Occipital lobe (tissue), 3 donors: ENCODE measurements at places on chromosomes 3 and 15.

- no peak for DNase-seq
Measured at GRCh38 chr15:71647487-71647808, 162.9 kb upstream of the NR2E3 start.

DNA sequence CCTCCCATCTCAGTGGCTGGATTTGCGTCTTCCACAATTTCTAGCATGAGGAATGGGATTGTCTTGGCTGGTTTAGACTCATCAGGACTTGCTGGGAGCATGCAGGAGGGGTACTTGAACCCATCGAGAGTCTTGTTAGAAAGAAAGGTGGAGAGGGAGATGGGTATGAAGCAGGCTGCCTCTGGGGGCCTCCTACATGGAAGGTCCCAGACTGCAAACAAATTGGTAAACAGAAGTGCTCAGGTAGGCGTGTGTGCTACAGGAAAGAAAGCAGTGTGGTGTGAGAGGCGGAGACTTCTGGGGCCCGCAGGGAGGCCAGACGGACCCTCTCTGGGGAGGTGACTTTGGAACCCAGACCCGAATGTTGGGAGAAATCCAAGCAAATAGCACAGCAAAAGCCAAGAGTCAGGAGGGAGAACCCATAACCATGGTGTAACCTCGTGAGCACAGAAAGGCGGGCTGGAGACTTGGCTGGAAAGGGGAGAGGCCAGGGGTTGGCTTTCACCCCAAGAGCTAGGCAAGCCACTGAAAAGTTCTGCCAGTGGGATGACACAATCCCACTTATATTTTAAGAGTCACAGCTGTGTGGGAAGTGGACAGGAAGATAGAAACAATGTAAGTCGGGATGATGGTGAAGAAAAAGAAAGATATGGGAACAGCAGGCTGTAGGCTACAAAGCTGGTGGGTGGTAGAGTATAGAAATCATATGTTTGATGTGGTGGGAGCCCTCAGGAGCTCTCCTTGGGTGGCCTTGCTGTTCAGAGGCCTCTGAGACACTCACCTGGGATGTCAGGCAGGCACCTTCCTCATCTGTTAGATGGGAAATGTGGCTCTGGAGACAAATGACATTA lies 130.1 kb upstream of the PRR20G start:
- DNase-seq, result no peak

- no peak for DNase-seq
Measured at GRCh38 chr3:107216711-107217110, 160.5 kb upstream of the CCDC54 start.

DNA sequence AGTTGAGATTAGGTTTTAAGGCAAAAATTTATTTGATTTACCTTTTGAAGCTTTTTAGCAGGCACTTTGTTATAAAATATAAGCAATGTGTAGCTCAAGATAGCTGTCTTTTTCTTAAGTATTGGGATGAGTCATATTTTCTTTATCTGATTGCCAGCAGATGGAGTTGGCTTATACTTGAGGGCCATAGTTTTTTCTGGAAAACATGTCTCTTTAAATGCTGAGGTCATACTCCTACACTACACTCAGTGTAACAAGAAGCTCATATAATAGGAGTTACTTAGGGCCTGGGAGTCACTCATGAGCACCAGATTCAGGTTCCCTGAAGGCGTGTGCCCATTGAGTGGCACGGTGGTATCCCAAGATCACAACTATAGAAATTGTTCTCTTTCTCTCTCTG lies 579.8 kb downstream of the EDEM1 start:
- no peak for DNase-seq

DNA sequence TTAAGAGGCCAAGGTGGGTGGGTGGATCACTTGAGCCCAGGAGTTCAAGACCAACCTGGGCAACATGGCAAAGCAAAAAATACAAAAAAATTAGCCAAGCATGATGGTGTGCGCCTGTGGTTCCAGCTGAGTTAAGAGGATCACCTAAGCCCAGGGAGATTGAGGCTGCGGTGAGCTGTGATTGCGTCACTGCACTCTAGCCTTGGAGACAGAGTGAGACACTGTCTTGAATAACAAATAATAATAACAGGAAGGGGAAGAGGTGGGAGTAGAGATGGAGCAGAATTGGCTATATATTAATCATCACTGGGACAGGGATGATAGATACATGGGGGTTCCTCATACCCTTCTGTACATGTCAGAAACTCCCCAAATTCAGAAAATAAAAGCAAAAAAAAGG lies 23.8 kb upstream of the NMB start:
- DNase-seq, result no peak

GRCh38 chr3:84439476-84439875 lies 519.3 kb upstream of the CADM2 start:
- no peak for DNase-seq

DNA sequence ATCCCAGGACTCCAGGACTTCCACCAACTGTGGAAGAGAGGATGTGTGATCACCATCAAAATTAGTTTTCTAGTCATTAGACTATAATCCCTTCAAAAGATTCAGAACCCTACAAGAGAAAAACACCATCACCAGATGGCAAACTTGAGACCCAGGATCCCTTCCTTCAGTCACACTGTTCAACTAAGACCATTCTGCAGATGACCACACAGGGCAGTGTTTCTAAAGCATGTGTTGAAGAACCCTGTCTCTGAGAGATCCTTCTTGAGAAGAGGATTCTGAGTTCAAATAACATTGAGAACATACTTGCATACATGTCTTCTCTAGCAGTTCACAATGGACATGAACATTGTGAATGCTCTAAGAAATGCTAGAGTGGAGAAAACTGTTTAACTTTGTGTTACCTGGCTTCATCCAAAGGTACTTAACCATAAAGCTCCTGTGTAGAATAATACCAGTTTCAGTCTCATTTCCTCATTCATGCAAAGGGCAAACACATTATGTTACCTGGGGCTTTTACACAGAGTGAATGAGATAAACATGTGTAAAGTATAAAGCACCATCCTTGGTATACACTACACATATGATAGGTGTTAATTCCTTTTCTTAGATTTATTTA lies 2.4 kb upstream of the ADGRG7 start:
- no peak for DNase-seq

DNA sequence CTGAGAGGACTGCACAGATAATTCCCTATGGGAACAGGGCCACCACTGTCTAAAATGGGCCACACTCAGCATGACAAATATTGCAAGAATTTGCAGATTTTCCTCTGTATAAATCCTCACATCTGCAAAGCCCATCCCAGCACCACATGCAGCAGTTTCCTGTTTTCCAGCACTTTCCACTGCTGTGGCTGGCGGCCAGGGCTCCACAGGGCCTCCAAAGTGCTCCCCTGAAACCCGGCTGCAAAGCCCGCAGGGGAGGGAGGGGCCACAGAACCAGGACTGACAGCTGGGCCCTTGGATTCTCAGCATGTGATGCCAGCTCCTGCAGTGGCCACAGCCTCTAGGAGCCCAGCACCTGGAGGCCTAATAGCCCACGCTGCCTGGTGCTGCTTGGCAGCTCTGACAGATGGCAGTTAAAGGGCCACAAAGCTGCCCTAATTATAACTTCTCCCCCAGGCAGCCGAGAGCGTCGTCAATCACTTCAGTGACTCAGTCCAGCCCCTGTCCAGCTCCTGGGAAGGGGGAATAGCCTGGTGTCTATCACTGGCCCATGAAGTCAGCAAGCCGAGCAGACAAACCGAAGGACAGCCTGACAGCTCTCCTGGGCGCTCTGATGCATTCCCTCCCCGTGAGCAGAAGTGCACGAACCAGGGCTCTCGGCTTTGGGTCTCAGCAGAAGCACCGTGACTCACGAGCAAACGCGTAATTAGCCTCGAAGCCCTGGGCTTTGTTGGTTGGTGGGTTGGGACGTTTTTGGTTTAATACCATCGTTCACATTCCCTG lies 4.7 kb downstream of the LRRC15 start:
- no peak for DNase-seq

DNA sequence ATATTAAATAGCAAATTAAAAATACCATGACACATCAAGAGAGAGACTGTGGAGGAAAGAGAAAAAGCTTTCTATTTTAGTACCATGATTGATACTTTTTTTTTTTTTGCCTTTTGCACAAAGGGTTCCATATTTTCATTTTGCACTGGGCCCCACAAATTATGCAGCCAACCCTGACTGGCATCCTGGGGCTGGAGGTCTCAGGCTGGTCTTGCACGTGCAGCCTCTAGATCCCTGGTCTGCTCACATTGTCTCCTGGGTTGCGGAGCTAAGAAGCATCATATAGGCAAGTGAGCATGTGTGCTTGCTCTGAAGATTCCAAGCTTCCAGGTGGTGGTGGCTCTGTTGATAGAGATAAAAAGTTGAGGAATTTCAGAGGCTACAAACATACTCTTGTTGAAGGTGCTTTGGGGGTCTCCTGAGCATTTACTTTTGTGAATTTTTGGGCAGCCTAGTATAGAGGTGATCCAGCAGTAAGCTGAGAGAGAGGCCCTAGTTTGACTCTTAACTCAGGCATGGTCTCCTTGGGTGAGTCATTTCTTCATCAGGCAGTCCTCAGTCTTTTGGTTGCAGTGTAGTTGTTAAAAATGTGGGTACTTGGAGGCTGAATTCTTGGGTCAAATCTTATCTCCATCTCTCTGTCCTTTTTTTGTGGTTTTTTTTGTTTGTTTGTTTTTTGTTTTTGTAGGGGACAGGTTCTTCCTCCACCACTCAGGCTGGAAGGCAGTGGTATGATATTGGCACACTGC lies 31.3 kb downstream of the SMAD3 start:
- no peak for DNase-seq

DNA sequence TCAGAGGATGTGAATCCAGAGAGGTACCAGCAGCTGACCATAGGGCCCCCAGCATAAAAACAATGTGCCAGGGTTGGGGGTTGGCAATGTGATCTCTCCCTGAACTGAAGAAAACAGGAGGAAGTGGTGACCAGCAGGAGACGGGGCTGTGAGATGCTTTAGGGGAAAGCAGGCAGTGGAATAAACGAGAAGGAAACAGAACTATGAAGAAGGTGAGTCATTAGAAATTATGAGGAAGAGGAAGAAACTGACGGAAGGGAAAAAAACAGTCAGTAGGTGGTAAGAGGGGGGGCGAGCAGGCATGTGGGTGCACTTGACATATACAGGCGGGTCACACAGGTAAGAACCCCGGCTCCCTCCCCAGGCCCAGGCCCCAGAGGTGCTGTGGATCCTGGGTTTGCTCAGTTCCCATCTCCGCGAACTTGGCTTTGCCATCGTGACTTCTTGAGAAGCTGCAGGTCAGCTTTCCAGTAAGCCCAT lies 42.2 kb upstream of the B3GNT5 start:
- DNase-seq, result no peak
